Natural killer cell treated with Interleukin-12 subunit alpha and Interleukin-12 subunit beta and Interleukin-15 and Interleukin-18, amount 100 ng/mL, for 72 hours (primary cell): ENCODE measurements at places on chromosomes 1 and 21.

GRCh38 chr1:44266400-44267344 lies 53.4 kb downstream of the DMAP1 start:
- no peak for DNase-seq

GRCh38 chr1:68201546-68202238 lies 30.6 kb downstream of the WLS start:
- no peak for DNase-seq

GRCh38 chr1:180387413-180387812 lies 115.0 kb downstream of the ACBD6 start:
- no peak for DNase-seq

GRCh38 chr21:34203851-34204420 lies 130.6 kb downstream of the MRPS6 start:
- DNase-seq: no peak

DNA sequence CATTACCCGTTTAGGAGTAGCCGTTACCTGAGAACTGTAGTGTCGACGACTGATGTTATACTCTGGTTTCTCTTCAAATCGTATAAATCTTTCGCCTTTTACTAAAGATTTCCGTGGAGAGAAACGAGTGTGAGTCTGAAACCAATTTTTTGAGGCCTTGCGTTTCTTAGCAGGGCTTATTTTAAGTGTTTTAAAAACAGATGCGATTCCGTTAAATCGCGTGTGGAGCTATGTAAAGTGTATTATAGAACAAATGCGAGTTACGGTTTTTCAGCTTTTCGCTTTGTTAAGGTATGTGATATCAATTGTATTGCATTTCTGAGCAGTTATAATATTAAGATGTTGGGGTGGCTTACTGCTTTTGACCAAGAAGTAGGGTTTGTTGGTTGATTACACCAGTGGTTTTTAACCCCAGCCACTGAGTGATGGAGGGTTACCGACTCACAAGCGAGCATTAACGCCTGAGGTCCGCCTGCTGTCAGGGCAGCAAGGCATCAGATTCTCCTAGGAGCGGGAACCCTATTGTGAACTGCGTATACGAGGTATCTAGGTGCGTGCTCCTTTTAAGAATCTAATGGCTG lies 18.0 kb downstream of the KIAA2013 start:
- peak; percentile 94 for DNase-seq

GRCh38 chr1:15152318-15153183 lies 996 bp upstream of the TMEM51 start:
- DNase-seq: peak; percentile 58

DNA sequence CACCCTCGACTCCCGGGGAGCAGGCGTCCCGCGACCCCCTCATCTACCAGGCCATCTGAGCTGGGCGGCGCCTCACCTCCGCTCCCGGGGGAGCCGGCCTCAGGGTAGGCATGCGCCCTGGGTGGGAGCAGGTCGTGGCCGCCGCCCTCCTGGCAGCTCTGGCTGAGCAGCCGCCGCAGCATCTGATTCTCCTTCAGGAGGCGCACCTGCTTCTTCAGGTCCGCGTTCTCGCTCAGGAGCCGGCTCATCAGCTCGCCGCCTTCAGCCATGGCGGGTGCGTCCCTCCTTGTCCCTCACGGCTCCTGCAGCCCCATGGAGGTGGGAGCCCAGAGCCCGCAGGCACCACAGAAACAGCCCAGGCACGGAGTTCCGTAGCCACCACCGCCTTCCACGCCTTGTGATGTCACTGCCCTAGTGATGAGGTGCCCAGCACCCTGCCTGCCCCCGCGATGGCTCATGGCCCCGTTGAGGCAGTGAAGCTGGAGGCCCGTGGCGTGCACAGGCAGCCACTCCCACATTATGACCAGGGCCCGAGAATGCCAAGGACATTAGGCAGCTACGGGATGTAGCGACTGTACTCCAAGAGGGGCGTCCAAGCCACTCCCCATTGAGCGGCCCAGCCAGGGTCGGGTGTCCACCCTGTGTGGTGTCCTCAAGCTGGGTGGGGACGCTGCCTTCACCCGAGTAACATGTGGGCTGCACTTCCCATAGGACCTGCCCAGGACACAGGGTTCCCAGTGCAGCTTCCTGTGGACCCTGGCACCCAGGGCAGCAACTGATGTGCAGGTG lies 1.5 kb downstream of the SPATC1L start:
- DNase-seq: peak; percentile 58

DNA sequence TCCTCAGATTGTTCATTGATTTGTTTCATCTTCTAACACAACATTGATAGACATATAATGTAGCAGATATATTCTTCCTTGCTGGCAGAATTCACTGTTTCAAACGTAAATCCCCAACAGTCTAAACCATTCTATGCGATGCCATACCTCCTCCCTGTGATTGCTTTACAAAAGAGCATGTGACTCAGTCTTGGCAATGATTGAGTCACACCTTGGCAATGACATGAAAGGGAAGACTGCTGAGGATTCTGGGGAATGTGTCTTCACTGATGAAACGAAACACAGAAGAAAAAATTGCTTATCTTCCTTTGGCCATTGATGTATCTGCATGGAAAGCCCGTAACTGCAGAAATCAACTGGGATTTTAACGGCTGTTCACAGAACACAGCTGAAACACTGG lies 409.6 kb upstream of the ZRANB2 start:
- DNase-seq: no peak

- no peak for DNase-seq
Observed at GRCh38 chr1:17567582-17567981, 28.1 kb downstream of the ARHGEF10L start.

DNA sequence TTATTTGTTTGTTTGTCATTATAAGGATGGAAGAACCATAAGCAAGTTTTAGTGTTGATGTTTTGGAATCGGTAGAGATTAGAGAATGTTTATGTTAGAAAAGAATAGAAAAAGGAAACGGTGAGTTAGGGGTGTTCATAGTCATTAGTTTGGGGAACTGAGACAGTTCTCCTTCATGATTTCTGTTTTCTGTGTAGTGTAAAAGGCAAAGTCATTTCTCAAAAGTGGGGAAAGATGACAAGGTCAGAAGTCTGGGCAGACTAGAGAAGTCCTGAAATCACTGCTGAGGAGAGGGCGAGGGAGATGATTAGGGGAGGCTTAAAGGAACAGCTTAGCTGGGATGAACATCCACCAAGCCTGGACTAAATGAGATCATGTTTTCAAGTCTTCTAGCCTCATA lies 498.9 kb downstream of the TTLL7 start:
- DNase-seq: no peak

GRCh38 chr1:157438146-157438545 lies 114.2 kb downstream of the FCRL5 start:
- DNase-seq: no peak

GRCh38 chr1:75129983-75130789 lies 4.0 kb upstream of the LHX8 start:
- DNase-seq: no peak

DNA sequence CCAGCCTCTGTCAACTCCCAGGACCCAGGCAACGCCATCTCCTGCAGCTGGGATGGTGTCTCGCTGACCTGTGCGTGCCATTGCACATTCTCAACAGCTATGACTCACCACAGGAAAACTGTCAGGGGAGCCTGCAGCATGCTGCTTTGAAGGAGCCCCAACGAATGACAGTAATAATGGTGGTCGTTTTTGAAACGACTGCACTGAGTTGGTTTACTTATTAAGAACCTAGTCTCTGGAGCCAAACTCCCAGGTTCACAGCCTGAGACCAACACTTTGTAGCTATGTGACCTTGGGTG lies 21.6 kb downstream of the TCEA3 start:
- no peak for DNase-seq
